ENCODE measurements at places on chromosomes 6 and 20.

DNA sequence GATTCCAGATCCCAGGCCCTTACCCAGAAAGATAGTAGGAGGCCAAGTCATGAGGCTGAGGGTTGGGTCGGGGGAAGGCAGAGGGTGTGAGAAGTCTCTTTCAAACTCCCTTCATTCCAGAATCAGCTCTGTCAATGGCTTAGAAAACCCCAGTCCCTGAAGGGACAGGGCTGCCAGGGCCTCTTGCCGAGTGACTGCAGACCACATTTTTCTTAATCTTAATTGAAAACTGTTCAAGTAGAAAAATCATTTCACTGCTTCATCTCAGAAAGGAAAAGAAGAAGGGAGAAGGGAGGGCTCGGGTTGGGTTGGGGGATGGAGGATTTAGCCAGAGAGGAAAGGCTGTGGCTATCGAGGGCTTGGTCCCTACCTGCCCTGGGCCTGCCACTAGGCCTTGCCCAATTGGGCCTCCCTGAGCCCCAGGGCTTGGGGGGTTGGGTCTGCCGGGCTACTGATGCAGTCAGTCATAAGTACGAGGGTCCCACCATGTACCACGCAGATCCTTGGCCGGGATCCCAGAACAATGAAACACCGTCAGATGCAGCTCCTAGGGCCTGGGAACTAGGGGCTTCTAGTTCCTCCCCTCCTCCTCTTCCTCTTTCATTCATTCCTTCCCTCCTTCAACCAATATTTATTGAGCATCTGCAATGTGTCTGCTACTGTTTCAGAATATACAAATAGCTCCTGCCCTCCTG is 44.0 kb upstream of the CTNNBL1 start:
- DNase-seq: peak; percentile 46

- DNase-seq: no peak
Measured at GRCh38 chr6:12504325-12504966, 212.1 kb upstream of the PHACTR1 start.

- DNase-seq: no peak
Measured at GRCh38 chr6:144429753-144430152, 144.6 kb downstream of the UTRN start.

DNA sequence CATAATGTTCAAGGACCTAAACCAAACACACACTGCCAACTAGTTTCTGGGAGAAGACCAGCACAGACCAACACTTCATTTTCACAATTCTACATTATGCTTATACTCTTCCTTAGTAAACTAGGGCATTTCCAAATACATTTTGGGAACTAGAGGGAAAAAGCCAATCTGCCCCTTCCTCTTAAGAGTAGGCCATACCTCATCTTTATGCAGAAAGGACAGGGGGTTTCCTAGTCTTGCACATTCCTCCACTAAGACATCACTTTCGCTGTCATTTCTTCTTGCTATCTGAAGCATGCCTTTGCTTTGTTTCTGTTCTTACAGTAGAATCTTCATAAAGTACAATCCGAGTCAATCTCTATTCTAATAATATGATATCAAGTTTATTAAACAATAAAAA is 105.7 kb downstream of the SMLR1 start:
- DNase-seq: no peak

DNA sequence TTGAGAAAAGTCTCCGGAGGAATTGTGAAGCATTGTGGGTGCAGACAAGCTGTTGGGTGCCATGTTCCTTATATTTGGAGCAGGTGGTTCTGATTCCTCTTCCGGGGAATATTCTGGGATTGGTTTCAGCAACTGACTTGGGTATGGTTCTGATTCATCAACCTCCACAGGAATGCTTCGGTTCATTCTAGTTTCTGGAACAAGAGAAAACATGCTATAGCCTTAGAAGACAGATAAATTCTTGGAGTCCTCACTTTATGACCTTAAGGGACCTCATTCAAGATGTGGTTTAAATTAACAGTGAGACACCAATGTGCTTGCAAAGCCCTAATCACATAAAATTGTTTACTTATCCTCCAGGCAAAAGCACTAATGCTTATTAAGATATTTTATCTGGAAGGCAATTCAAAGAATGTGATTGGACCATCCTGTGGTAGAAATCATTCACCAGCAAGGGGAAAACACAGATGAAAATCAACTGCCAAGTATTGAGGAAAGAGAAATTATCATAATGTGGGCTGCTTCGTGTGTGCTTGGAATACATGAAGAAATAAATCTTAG is 13.7 kb downstream of the TRAF3IP2 start:
- peak; percentile 44 for DNase-seq

GRCh38 chr6:166556863-166557322 is 29.6 kb downstream of the RAMACL start:
- no peak for DNase-seq

GRCh38 chr6:26250698-26251044 is 114.3 kb upstream of the BTN3A2 start:
- peak; percentile 94 for DNase-seq

DNA sequence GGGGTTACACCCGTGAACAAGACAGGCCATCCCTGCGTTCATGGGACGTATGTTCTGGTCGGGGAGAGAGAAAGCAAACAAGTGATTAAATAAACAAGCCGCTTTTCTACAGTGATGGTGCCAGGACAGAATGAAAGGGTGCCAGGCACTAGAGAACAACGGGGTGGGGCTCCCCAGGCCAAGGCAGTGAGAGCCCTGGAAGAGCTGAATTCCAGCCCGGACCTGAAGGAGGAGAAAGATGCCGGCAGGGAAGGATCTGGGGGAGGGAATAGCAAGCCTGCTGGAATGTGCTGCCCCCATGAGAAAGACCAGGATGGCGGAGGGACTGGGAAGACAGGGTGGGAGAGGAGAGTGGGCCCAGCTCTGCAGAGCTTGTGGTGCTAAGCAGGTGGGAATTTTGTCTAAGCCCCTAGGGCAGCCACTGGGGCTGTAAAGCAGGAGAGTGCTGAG is 7.5 kb downstream of the SNAI1 start:
- no peak for DNase-seq

DNA sequence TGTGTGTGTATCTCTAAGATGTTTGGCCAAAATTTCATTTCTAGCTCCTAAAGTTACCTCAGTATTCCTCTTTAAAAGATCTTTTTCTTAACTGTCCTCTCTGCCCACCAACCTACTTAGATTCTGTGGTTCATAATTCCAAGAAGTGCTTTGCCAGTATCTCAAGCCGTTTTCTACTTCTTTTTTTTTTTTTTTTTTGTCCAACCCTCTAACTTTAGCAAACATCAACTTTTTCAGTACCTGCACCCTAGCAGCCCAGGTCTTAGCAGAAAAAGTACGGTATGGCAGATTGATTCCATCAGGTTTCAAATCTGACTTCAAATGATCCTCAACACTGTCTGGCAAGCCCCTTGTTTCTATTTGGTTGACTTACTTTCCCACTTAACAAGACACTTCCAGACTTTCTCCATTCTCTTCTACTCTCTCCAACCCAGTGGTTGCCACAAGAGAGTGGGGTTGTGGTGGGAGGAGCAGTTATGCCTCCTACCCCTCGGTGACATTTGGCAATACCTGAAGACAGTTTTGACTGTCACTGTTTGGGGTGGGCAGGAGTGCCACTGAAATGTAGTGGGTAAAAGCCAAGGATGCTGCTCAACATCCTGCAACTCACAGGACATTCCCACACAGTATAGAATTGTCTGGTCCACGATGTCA is 10.8 kb upstream of the MAN1A1 start:
- no peak for DNase-seq

GRCh38 chr20:52422574-52423336 is 231.2 kb upstream of the ZFP64 start:
- DNase-seq: peak; percentile 41

DNA sequence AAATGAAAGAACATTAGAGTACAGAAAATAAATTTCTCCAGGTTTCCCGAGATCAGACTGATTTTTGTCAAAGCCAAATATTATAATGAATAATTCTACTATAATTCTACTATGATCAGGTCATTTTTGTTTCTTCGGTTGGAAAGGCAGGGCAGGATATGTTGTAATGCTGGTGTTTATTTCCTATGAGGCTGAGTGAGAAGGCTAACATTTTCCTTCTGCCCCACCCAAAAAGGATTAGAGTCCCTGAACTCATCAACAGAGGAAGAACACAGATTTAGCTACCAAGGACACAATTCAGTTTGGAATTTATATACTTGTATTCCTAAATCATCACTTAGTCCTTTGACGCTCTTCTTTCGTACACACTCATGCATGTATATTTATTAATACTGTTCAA is 318.9 kb downstream of the SYNE1 start:
- no peak for DNase-seq

DNA sequence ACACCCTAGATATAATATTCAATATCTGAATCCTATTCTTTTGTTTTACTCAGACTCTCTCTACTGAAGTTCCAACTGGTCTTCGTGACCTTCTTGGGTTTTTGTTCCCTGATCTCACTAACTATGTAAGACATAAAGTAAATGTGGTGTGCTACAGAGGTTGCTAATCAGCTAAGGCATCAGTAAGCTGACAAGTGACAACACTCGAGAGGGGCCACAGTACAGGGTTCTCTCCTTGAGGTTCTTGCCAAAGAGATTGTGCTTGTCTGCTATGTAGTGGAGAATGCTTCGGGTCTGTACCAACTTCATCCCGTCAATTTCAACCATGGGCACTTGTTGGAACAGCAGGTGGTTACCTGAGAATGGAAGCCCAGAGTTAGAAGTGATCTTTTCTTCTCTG is 9.9 kb downstream of the GSTA4 start:
- no peak for DNase-seq

GRCh38 chr6:135328136-135328535 is 147.0 kb downstream of the MYB start:
- DNase-seq: no peak

DNA sequence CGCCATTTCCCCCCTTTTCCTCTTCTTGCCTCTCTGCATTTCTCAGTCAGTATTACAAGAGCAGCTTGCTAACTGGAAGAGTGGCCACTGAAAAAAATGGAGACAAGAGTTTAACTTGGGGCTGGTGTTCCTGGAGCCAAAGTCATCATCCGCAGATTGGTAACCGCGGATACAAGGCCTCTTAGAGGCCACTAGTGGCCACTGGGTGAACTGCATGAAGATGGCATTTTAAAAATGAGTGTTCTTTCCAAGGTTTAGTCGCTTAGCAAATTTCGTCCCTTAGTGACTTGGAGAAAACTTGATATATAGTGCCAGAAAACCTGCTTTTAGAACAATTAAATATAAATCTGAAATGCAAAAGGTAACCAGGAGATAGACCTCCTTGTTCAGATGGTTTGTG is 4.8 kb downstream of the F13A1 start:
- DNase-seq: peak; percentile 81

- DNase-seq: no peak
Measured at GRCh38 chr6:86017236-86017635, 374.6 kb upstream of the SYNCRIP start.

GRCh38 chr20:35292504-35293285 is 470 bp upstream of the FAM83C start:
- DNase-seq: no peak

DNA sequence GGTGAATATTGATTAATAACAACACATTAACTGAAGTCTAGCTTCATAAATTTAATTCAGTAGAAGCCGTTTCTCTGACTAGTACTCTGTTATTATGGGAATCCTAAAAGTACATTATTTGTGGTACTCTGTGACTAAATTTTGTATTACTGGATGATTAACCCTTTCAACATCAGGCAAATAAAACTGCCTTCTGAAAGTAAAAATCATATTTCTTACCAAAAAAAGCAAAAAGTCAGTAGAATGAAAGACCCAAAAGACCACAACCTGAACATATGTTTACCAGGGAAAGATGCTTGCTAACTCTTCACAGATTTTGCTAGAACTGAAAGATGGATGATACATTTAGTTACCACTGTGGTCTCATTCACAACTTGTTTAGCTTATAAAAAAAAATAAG is 73.2 kb downstream of the AHI1 start:
- DNase-seq: no peak

GRCh38 chr6:167970230-167970629 is 27.2 kb upstream of the KIF25 start:
- DNase-seq: no peak

GRCh38 chr20:45366631-45367030 is 3.7 kb downstream of the SYS1 start:
- DNase-seq: no peak

- DNase-seq: peak; percentile 36
Measured at GRCh38 chr6:26394289-26394688, 7.8 kb upstream of the BTN3A1 start.

DNA sequence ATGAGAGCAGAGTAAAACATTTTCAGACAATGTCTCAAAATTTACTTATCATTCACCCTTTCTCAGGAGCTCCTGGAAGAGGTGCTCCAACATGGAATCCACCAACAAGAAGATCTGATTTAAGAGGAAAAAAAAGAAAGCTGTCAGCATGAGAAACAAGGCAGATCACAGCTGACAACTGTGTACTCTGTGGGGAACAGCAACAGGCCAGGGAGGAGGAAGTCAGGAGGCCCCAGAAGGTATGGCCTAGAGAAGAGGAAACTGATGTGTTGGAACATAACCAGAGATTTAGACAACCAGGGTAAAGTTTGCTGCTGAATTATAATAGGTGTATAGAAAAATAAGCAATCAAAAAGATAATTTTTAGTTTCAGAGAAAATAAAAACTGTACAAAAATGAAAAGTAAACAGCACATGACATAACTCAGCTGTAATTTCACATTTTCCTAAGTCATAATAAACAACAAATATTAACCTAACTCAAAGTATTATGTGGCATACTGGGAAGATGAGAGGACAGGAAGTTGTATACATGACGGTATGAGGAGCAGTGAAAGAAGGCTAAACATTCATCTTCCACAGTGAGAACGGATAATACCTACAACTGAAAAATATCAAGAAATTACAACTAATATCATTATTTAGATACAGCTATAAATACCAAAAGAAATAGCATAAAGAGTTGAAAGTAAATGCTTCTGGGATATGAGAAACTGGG is 113.6 kb upstream of the EMILIN3 start:
- DNase-seq: no peak

GRCh38 chr20:61982191-61982950 is 83.3 kb downstream of the TAF4 start:
- DNase-seq: no peak

DNA sequence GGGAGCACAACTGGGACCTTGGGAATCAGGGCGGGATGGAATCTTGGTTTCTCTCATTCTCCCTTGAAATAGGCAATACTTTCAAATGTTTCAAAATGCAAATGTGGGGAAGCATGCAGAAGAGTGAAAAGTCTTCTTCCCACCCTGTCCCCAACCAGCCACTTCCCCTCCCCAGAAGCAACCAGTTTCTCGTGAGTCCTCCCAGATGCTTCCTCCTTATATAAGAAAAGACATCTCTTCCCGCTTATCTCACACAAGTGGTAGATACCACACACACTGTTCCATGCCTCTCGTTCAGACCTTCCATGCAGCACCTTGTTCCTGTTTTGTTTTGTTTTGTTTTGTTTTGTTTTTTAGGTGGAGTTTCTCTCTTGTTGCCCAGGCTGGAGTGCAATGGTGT is 25.1 kb downstream of the HCK start:
- DNase-seq: no peak

- no peak for DNase-seq
Measured at GRCh38 chr20:25073544-25073943, 8.4 kb downstream of the VSX1 start.

DNA sequence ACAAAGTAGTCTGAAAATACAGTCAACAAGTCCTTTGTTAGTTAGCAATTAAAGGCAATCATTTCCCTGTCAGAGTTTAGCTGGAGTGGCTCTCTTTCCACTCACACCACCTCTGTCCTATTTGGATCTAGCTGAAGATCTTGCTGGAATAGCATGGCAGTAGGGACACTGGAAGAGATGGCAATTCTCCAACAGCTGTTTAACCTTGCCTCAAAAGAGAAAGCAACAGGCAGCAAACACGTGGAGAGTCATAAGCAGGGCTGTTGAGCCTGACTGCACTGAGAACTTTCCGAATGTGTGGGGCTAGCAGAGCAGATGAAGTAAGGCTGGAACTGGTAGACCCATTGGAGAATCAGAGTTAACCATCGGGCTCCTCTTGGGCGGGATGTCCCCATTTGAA is 38.0 kb upstream of the PRSS35 start:
- no peak for DNase-seq

Data from eye (tissue), 1 donor.